ENCODE measurements at places on chromosomes 2 and 18.

DNA sequence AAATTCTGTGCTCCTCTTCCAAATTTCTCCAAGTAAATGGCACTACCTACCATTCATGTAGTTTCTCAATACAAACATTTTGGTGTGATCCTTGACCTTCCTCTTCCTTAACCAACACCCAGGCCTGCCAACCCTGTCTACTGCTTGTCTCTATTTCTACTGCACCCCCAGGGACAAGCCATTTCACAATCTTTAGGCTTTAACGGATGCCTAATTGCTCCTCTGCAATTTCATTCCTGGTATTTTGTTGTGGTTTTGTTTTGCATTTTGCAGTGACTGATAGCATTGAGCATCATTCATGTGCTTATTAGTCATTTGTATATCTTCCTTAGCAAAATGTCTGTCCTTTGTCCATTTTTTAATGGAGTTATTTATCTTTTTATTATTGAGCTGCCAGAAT, 10.0 kb downstream of the FAP start:
- DNase-seq, result no peak

- DNase-seq, result no peak
Observed at GRCh38 chr2:40341198-40341597, 110.7 kb downstream of the SLC8A1 start.

DNA sequence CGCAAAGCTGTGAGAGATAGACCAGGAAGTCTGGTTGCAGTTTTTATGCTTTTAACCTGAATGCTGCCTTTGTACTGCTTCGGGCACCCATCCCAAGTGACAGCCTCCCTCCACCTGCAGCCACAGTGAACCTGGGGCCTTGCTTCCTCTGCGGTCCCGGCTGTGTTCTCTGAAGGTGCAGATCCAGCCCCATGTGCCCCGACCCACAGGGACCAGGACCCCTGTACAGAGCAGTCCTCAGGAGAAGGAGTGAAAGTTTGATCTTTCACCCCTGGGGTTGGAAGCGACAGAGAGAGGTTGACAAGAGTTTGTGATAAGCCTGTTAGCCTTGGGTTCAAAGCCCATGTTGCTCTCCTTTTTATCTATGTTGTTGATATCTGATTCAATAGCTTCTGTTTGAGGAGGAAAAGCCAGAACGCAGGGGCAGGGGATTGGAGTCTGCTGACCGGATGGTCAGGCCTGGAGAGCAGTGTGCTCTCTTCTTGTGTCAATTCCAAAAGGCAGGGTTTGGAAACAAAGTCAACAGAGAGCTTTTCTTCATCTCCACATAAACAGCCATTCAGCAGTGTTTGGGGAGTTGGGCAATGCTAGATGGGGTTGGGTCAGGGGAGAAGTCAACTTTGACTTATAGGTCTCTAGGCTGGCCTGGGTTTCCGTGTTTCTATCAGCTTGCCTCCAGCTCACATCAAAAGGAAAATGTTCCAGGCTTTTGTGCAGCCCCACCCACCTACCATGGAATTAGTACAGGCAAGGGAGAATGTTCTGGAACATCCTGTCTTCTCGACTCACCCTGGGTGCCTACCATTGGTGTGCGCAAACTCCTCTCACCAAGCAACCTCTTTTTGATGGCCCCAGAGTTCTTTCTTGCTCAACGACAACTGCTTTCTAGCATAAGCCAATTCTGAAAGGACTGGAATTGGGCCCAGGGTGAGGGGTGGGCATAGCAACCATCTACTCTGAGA, 214.9 kb downstream of the ALPK2 start:
- no peak for DNase-seq

GRCh38 chr2:173213181-173213580, 137.5 kb downstream of the MAP3K20 start:
- no peak for DNase-seq

- no peak for DNase-seq
Observed at GRCh38 chr2:176239031-176239430, 30.2 kb upstream of the MTX2 start.

DNA sequence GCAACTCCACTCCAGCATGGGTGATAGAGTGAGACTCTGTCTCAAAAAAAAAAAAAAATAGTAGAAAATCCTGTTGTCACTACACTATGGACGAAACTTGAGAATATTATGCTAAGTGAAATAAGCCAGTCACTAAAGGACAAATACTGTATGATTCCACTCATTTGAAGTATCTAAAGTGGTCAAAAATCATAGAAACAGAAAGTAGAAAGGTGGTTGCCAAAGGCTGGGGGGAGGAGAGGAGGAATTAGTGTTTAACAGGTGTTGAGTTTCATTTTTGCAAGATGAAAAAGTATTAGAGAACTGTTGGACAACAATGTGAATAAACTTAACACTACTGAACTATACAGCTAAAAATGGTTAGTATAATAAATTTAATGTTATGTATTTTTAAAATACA, 18.8 kb upstream of the RMP24 start:
- DNase-seq, result no peak

- no peak for DNase-seq
Observed at GRCh38 chr2:131039535-131039907, 53.7 kb downstream of the FAM168B start.

- peak; percentile 83 for DNase-seq
Observed at GRCh38 chr2:121076885-121077549, 208.0 kb downstream of the TFCP2L1 start.

DNA sequence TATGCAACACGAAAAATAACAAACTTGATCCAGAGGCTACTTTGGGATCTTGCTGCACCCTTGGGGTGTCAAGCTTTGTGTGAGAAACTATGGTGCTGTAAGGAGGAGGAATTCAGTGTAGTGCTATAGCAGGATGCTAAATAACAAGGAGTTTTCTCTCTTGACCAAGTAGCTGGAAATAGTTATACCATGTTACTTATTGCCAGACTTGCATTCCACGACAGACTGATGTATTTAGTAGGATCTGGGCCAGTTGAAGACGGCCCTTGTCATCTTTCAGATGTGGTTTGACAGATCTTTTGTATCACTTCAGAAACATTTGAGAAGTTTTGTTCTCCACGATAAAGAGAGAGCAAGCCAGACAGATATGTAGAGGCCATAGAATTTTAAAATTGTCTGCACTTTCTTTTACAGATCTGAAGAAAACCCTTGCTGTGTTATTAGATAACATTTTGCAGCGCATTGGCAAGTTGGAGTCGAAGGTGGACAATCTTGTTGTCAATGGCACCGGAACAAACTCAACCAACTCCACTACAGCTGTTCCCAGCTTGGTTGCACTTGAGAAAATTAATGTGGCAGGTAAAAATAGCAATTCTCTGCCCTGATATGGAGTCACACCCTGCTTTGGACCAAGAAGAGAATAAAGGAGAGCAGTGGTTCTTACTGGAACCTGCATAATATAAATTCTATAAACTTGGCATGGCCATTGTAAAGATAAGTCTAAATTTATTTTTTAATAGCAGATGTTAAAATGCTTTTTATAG, 16.3 kb downstream of the MGAT5 start:
- DNase-seq, result no peak

- no peak for DNase-seq
Observed at GRCh38 chr2:43270930-43271615, 44.7 kb upstream of the ZFP36L2 start.

GRCh38 chr18:25171334-25171733, 180.6 kb downstream of the ZNF521 start:
- DNase-seq, result no peak

- no peak for DNase-seq
Observed at GRCh38 chr2:47072018-47072691, 83.0 kb downstream of the STPG4 start.

DNA sequence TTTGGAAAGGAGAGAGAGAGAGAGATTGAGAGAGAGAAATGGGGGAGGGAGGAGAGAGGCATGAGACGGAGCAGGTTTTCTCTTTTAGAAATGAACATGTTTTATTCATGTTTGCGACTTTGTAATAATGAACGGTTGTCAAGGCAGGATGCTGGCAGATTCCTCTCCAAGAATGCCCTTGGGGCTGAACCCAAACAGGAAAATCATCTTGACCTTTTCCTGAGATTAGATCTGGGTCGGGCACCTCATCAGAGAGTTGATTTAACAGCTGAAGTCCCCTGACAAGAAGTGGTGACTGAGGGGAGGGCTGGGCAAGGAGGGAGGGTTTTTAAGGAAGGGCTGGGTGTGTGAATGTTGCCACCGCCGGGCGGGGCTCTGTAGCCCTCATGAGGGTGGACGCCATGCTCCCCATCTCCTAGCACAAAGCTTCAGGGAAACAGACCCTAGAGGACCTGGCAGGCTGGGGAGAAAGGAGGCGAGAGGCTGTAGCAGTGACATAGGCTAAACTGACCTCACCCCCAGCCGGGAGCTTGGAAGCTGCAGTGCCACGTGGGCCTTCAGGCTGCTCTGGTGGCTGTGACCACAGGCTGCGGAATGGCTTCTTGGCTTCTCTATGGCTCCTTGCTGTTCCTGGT, 60.0 kb downstream of the LIPG start:
- DNase-seq, result no peak

- no peak for DNase-seq
Observed at GRCh38 chr2:85162746-85163301, 29.6 kb downstream of the TCF7L1 start.

DNA sequence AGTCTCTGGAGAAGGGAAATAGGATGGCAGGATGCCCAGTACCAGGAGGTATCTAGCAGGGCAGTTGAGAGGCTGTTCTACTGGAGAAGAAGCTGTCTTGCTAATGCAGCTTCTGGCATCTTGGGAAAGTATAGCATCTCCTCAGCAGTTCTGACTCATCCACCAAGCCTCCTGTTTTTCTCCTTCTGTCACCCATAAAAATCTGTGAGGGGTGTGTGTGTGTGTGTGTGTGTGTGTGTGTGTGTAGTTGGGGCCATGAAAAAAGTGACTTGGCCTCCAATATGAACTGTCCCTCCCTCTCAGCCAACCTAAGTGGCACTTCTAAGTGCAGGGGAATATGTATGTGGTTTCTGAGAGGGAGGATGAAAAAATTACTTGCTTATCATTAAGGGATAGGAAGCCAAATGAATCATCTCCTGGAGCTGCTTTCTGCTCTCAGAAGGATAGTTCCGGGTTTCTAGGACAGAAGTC, 83.9 kb downstream of the CBLN2 start:
- no peak for DNase-seq

DNA sequence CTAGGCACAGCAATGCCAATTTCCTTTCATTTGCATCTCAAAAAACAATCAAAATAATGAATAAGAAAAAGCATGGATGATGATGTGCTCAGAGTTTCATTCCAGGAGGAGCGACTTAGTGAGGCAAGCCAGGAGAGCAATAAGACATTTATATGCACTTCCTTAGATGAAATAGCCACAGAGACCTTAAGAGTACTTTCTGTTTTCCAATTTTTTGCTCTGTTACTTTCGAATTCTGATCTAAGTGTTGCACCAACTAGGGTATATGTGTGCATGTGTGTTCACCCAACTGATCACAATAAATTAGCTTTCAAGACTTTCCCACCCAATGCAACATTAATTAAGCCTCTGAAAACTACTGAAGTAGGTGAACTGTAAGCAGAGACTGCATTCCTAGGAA, 709 bp downstream of the RAB27B start:
- no peak for DNase-seq

DNA sequence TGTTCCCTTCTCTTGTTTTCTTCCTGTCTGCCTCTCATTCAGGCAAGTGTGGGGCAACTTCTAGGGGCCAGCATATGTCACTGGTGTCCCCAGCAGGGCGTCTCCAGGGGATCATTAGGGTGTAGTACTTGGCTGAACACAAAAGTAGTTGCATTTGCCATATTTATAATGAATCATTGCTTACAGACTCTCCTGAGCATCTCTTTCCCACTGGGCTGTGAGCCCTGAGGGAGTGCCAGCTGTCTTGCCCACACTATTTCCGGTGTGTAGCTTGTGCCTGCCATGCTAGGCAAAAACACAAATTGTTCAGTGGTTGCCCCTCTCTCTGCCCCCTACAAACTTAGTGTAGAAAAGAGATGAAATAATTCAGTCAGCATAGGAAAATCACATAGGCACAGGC, 40.8 kb upstream of the SCLY start:
- DNase-seq, result no peak
